HuH-7 (cell line): ENCODE measurements at places on chromosomes 5 and 9.

GRCh38 chr5:14960120-14960462, 88.5 kb upstream of the ANKH start:
- DNase-seq: no peak

GRCh38 chr5:159398936-159399335, 68.6 kb upstream of the IL12B start:
- no peak for DNase-seq

- DNase-seq: no peak
These were observed 60.6 kb upstream of the PTPN3 start for GRCh38 chr9:109558718-109559151.

DNA sequence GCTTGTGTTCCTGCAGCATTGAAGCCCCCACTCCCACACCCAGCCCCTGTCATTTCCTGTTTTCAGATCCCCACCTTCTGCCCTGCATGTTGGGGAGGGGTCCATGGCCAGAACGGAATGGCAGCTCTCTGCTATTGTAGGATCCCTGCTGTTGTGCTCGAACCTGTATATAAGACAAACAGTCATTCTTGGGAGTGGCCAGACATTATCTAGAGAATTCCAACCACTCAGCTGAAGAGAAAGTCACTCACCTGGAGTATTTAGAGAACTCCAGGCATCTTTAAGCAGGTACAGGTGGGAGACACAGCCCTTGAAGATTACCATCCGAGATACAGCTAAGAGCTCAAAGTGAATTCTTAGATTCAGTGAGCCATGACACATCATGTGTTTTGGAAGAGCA, 96.1 kb downstream of the C9orf152 start:
- DNase-seq: no peak

- no peak for DNase-seq
These were observed 414.1 kb downstream of the ARHGEF28 start for GRCh38 chr5:74040065-74040551.

GRCh38 chr5:137627706-137628105, 108.2 kb downstream of the KLHL3 start:
- DNase-seq: no peak

- DNase-seq: no peak
These were observed 100.9 kb downstream of the STRBP start for GRCh38 chr9:123167474-123167873.

DNA sequence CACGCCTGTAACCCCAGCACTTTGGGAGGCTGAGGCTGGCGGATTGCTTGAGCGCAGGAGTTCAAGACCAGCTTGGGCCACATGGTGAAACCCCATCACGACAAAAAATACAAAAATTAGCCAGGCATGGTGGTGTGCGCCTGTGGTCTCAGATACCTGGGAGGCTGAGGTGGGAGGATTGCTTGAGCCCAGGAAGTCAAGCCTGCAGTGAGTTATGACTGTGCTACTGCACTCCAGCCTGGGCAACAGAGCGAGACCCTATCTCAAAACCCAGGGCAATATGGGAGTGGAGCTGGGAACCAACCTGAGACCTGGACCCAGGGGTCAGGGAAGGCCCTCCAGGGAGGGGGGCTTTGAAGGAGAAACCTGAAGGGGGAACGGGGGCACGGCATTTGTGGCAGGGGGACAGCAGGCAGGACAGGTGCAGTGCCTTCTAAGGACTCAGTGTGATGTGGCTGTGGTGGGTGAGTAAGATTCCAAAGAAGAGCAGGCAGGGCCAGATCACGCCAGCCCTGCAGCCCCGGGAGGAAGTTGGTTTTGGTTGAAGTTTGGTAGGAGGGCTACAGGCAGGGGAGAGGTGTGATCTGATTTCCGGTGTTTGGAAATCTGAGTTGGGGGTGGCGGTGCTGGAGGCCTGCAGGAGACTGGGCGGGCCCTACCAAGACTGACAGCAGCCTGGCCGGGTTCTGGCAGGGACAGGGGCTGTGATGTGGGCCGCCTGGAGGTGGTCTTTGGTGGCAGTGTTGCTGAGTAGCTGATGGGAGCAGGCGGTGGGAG, 46.2 kb downstream of the NTNG2 start:
- DNase-seq: no peak

DNA sequence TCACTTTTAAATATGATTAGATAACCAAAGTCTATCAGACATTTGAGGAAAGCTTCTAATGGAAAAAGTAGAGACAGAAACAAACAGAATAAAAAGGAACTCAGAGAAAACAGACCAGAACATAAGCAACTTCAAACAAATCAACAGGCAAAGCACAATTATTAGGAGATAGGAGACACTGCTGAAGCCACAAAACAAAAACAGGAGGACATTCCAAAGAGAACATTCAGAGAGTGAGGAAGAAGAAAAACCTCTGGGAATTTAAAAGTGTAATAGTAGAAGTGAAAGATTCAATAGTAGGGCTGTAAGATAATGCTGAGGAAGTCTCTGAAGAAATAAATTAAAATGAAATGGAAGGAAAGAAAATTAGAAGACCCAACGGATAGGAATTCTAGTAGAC, 83.2 kb upstream of the TBCA start:
- DNase-seq: no peak
